ENCODE measurements at places on chromosomes 16 and 17. TPM values are rescaled to one million over a fixed set of nuclear protein-coding genes. Genes with fewer than 3 reads are reported as not detected.

Gene TBX6
- 0.26 TPM for total RNA-seq

Gene GFAP
- total RNA-seq = not detected

Gene MYH8
- total RNA-seq = not detected

Gene MON1B
- 9.2 TPM for total RNA-seq

Gene HAS3
- 4.7 TPM for total RNA-seq

Gene ZNF750
- total RNA-seq = 13.8 TPM

Gene CDRT15
- not detected for total RNA-seq

Gene ZFHX3
- total RNA-seq = 3.1 TPM

Gene DPEP1
- total RNA-seq = not detected

Gene NGFR
- 4.5 TPM for total RNA-seq

Gene FZD2
- total RNA-seq = under 0.01 TPM

Gene DPEP3
- not detected for total RNA-seq

Gene PIK3R6
- total RNA-seq = not detected

Gene KRT28
- total RNA-seq = not detected

Gene HIC1
- total RNA-seq = 0.64 TPM

GRCh38 chr16:89000207-89000959, 23.4 kb upstream of the CBFA2T3 start:
- DNase-seq = no peak

- no peak for DNase-seq
Observed at GRCh38 chr17:55238931-55239297, 25.8 kb upstream of the HLF start.

- DNase-seq = peak; percentile 74
Observed at GRCh38 chr16:19804538-19805323, 79.9 kb downstream of the GPRC5B start.

- DNase-seq = no peak
Observed at GRCh38 chr16:86919078-86919477, 340.7 kb downstream of the FOXL1 start.

- peak; percentile 36 for DNase-seq
Observed at GRCh38 chr16:12340151-12340733, 363.7 kb downstream of the SNX29 start.

GRCh38 chr17:42441371-42442195, 17.1 kb upstream of the ATP6V0A1 start:
- DNase-seq = no peak

DNA sequence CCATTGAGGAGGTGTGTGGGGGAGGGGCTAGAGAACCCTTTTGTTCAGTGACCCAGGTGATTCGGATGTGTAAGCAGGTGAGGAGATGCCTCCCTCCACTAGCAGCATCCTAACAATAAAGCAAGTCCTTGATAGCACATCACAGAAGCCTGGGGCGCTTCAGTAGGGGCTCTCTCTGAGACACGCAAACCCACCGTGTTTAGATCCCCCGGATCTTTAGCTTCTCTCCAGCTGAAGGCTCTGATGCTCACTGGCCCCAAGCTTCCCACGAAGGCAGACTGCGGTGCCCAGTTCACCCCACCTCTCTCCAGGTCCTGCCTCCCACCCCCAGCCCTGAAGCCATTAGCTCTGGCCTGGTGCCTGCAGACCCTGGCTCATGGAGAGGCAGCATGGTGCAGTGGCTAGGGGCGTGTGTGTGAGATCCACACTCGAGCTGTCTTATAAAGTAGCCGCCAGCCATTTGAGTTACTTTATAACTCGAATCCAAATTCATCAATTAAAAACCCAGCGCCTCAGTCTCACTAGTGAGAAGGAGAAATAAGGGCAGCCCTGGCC, 204.7 kb upstream of the TNRC6C start:
- no peak for DNase-seq

DNA sequence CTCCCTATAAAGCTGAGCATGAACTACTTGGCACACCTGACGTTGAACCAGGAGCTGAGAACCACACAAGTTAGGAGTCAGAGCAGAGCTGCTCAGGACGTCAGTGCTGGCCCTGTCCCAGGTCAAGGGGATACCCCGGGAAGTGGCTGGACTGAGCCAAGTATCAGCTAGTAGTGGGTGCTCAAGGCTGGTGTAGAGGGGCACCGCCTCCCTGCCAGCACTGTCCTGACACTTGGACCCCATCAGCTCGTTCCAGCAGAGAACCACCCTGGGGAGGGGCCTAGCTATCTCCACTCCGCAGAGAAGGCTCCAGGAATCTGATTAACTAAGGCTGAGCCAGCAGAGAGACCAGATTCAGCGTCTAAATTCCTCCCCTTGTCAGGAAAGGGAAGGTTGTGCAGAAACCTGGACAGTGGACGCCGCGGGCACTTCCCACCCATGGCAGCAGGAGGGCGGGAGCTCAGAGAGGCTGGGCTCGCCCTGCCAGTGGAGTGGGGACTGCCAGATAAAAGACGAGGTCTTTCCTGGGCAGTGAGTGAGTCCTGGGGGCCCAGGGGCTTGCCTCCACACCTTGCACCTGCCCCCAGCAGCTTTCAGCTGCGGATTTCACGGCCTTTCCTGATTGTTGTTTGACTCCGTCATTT, 21.0 kb downstream of the C16orf90 start:
- no peak for DNase-seq

- DNase-seq = no peak
Observed at GRCh38 chr17:49993423-49994060, 1.5 kb downstream of the DLX3 start.

GRCh38 chr16:21001262-21001661, 100.7 kb downstream of the LYRM1 start:
- peak; percentile 30 for DNase-seq

DNA sequence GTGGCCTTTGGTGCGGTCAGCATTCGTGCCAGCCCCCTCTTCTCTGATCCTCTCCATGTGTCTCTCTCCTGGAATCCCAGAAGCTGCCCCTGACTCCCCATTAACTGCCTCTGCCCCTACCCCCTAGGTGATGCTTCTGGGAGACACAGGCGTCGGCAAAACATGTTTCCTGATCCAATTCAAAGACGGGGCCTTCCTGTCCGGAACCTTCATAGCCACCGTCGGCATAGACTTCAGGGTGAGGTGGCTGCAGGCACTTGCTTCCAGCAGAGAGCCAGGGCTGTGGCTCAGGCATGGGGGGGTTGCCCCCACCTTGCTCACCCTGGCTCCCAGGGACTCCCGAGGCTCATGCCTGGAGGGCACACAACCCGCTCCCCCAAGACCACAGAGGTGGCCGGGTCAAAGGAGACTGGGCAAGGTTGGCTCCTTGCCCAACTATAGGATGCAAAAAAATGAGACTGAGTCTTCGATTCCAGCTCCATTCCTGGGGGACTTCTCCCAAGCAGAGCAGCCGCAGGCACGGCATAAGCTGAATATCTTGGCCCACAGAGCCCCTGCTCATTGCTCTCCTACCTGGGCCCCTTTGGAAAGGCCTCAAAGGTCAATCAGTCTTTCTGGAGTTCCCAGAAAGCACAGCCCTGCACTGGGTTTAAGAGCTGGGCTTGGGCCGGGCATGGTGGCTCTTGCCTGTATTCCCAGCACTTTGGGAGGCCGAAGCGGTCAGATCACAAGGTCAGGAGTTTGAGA, 3.8 kb downstream of the RAB37 start:
- no peak for DNase-seq

GRCh38 chr17:34579017-34579946, at the start of gene TMEM132E:
TMEM132E (plus strand) TSS chr17:34579582; CDS start chr17:34581077, 1,495 bp downstream.
- no peak for DNase-seq

DNA sequence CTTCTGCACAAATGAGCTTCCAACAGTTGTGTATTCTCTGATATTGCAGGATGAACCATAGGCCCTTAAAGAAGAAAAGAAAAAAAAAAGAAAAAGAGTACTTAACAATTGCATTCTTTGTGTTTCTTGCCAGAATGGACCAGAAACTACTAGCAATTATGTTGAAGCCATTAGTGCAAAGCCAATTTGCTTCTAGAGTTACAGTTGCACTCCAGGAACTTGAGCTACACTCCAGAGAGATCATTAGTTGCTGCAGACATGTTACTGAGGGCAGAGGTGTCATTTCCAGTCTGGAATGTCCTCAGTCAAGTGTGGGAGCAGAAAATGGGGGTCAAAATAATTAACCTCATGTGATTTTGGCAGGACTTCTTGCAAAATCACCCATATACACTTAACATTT, 85.6 kb upstream of the CCL2 start:
- DNase-seq = no peak

DNA sequence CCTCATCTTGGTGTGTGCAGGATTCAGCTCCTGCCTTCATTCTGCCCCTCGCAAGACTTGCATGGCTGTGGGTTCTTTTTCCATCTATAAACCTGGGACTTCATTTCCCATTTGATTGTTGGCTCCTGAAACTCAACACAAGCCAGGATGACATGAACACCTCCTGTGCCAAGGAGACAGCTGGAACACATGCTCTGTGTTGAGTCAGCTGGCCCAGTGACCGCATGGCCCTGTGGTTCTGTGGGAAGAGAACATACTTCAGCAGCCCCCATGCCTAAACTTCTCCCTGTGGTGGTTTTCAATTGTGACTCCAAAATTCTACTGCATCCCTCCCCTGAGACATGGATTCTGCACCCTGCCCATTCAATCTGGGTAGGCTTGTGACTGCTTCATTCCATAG, 57.9 kb upstream of the FOXF1 start:
- DNase-seq = no peak

DNA sequence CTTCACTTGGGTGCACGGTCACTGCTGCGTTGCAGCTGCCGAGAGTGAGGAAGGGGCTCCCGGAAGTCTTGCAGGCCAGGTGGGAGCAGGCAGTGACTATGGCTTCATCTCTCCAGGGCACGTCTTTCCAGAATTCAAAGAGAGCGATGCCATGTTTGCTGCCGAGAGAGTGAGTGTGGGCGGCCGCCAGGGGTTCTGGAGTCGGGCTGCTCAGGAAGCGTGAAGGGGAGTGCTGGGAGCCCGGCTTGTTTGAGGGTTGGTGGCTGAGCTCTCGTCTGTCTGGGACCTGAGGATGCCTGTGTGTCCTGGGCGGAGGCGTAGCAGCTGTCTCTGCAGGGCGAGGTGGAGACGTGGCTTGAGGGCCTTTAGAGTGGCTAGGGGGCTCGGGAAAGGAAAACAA, 6.3 kb downstream of the HGS start:
- no peak for DNase-seq

- peak; percentile 62 for DNase-seq
Observed at GRCh38 chr17:38982858-38983746, 15.9 kb upstream of the FBXO47 start.

- no peak for DNase-seq
Observed at GRCh38 chr17:64328036-64328858, 62.4 kb downstream of the PECAM1 start.

GRCh38 chr16:83392743-83393142, 415.0 kb upstream of the HSBP1 start:
- no peak for DNase-seq

- DNase-seq = no peak
Observed at GRCh38 chr17:68239632-68240366, 8.0 kb upstream of the AMZ2 start.

DNA sequence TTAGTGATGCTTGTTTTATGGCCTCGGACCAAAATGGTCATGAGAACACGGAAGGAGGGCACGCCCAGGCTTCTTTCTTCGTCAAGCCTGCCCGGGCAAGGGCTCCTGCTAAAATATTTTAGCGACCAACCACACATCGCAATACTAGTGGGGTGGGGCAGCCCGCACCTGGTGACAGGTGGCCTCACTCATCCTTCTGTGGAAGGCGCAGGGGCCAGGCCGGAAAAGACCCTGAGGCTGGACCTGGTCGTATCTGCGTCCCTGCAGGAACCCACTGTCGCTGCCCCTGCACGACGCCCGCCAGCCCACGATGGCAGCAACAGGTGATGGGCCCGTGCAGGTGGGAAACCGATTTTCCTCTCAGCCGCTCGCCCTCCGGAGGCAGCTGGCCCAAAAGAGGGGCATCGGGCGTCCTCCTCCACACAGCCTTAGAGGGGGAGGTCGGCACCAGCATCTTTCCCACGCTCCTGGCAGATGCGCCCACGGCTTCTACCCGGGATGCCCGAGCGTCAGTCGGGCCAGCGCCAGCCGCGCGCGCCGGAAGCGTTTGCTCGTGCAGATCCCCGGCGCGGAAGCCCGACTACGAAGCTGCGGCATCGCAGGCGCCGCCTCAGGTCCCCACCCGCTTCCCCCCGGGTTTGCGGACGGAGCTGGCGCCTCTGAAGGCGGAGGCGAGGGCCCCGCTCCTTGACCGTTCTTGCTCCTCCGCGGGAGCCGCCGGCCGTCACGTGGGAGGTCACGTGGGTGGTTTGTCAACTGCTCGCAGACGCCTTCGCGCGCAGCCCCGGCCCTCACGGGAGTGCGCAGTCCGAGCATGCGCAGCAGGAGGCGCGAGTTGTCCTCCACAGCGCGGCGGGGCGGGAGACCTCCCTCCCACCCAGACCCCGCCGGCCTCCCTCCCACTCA, 22.8 kb upstream of the FOXK2 start:
- peak; percentile 78 for DNase-seq

DNA sequence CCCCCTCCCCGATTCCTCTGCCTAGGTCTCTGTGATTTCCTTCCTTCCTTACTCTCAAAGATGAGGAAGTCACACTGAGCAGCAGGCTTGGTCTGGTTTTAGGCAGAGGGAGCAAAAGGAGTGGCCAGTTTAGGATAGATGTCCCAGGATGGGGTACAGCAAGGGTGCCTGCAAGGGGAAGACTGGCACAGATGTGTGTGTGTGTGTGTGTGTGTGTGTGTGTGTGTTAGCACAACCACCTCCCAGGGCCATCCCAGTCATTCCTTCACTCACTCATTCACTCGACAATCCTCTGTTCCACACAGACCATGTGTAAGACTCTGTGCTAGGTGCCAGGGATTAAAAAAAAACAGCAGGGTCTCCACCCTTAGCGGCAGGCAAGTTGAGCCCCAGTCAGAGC, 35.9 kb downstream of the TMEM132E start:
- no peak for DNase-seq

DNA sequence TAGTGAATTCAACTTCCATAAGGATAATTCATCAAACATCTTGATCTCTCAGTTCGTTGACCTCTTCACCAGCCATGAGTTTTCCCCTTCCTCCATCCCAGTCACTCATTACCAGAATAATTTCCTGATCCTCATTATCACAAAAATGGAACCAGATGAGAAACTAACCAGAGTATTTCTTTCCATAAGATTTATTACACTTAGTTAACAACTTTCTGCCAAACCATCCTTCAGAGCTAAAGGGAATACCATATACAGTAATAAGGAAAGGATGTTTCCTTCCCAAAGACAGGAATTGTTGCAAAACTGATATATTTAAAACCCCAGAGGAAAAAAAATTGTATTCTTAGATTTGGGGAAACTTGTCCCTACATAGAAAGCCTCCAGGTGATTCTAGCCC, 8.6 kb downstream of the KRTAP29-1 start:
- no peak for DNase-seq

DNA sequence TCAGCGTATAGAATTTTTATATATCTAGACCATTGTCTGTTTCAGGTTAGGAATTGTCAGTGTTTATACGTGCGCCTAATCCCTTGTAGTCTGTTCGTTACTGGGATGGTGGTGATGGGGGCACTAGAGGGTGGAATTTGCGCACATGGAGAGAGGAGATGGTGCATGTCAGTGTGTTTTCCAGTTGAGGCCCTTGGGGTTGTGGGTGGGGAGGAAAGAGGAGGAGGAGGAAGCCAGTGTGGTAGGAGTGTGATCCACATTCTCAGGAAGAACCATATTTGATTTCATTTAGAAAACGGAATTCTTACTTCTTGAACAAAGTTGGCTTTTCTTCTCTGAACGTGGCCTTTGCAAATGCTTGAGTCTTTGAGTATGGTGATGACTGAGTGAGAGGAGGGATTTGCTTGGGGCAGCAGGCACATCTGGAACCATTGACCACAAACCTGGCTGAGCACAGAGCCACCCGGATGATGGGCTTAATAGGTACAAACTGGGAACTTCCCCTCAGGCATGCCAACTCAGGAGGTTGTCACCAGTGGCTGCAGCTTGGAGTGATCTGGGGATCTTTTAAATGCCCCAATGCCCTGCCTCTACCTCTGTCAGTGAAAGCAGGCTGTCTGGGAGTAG, 98.9 kb downstream of the PRKCB start:
- DNase-seq = no peak

GRCh38 chr17:39755554-39756379, 18.0 kb downstream of the GRB7 start:
- no peak for DNase-seq

Measured in bronchial epithelial cell (primary cell).